ENCODE measurements at places on chromosomes 7 and 10.

- DNase-seq = no peak
These were observed 11.9 kb downstream of the ZNF862 start for GRCh38 chr7:149850007-149850594.

GRCh38 chr10:98420786-98421185, 5.8 kb upstream of the PYROXD2 start:
- DNase-seq = no peak

GRCh38 chr7:12729112-12729511, 41.7 kb downstream of the ARL4A start:
- DNase-seq = peak; percentile 63

DNA sequence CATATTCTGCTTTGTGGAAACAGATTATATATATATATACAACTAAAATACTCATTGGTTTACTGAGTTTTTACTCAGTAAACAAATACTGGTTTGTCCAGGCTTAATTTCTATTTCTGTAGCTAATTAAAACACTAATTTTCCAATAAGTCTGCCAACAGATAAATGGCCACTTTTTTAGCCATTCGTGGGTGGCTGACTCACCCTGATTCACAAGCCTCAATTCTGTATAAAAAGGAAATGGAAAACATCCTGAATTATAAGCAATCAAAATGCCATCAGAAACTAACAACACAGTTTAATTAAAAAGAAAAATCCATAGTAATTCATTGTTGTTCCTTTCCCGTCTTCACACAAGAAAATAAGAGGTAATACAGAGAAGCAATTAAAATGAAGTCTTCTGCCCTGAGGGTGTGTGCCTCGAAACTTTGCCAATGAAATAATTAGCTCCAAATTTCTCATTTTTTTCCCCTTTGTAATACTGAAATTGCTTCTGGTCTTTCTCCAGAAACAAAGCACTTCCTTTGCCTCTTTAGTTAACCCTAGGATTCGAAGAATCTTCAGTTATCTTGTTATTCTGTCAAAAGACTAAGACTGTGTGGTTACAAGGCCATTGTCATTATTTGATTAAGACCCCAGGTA, 118.7 kb upstream of the PTN start:
- no peak for DNase-seq

DNA sequence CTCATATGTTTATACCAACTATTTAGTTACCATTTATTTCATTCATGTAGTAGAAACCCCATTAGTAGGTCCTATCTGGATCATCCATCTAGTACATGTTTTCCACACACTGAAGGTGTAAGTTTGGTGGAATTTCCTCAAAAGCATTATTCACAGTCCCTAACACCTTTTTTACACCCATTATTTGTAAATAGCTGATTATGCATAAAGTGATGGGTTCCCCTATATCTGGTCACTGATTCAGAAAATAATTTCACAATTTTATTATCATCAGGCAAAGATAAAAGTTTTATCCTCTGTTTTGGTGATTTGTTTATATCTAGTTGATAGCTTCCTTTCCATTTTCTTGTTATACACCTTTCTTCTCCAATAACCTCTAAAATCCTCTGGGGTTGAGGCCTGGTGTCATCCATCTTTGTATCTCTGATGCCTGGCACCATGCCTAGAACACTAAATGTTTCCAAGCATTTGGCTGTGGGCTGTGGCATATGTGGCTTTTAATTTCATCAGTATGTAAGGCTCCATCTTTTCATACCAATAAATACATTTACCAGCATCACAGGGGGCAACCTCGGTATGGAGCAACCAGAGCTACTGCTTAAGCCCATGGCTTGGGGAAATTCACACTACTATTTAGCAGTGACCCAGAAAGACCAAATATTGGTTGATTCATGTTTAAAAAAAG, 1089.5 kb upstream of the LRRN3 start:
- no peak for DNase-seq

DNA sequence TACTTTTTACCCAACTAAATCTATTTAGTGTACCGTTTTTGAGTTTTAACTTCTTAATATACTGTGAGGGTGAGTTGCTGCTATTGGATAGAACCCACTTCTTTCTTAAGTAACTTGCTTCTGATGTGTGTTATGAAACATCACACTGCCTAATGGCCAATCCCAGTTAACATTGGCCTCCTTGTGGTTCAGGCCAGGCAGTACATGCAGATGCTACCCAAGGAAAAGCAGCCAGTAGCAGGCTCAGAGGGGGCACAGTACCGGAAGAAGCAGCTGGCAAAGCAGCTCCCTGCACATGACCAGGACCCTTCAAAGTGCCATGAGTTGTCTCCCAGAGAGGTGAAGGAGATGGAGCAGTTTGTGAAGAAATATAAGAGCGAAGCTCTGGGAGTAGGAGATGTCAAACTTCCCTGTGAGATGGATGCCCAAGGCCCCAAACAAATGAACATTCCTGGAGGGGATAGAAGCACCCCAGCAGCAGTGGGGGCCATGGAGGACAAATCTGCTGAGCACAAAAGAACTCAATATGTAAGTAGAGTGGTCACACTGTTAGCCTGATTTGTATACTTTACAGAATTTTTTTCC, 39.7 kb downstream of the TES start:
- DNase-seq = peak; percentile 38

DNA sequence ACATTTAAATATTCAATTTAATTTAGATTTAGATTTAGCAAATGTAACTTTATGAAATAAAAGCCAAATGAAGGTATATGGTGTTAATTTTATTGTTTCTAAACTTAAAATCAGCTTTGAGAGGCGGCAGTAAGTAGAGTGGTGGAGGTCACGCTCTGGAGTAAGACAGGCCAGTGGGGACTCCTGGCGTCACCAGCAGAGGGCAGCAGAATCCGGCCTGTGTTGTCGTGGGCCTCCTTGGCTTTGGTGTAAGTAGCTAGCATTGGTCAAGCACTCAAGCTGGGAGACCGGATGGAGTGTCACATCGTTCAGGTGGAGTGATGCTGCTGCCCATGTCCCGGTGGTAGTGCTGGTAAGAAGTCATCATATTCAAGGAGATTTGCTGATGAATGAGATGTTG, 98.7 kb upstream of the DNAJB6 start:
- DNase-seq = no peak

Measured in NCI-H82 (cell line).